SW480 (cell line): ENCODE measurements at places on chromosomes 1 and 21.

- DNase-seq: no peak
Observed at GRCh38 chr1:222644636-222644980, 26.7 kb downstream of the MIA3 start.

DNA sequence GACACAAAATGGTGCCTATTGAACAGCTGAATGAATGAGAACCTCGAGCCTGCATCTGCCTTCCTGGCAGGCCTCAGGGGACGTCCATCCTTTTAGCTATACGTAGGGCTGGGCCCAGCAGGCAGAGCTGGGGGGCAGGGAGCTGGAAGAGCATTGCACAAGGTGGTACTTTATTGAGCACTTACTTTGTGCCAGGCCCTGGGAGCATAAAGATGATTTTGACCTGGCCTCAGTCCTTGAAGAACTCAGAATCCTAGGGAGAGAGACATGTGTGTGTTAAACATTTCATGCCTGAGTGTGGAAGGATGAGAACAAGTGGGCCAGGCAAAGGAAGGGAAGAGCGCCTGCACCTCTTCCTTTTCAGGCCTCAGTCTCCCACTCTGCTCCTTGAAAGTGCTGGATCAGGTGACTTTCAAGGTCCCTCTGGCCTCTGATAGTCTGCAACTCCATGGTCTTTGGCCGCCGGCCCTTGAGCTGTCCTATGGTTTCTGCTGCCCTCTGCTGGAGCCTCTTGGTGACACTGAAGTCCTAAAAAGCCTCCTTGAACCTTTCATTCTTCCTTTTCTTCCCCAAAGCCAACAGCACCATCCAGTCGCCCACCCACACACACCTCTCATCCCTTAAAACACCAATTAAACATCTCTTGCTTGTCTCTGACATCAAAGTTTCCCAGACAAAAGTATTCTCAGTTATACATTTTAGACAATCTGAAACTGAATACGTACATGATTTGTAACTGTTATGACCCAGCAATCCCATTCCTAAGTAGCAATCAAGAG is 3.5 kb upstream of the PEAR1 start:
- DNase-seq: peak; percentile 62

- no peak for DNase-seq
Observed at GRCh38 chr1:171446386-171446785, 38.9 kb upstream of the PRRC2C start.

DNA sequence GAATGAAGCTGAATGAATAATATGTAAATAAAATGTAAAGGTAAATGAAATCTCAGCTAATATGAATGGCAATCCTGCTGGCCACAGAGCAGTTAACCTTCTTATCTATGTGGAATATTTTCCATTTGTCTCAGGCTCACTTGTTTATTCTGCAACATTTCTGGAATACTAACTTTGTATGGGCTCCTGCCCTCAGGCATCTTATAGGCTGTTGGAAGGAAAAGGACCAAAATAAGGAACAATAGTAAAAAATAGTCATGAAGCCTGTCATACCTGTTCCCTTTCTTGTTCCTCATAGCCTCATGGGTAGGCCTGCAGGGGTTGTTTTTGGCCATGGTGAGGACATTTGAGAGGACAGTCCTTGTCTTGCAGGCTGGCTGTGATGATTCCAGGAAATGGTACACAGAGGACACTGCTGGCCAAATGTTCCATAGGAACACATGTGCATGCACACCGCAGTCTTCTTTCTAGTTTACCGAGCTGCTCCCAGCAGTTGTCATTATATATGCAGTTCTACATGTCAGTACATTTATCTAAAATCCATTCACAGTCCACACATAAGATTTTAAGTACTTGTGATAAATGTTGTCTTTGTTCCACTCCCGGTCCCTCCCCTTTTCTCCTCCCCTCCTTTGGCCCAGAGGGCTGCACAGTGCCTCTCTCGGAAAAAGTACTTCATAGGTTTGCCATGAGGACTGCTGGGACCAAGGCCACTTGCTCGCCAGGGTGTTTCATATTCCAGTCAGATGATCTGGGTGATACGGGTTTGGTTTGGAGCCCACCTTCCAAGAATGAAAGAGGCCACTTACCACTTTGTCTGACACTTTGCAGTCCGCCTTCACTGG is 15.2 kb upstream of the KCNQ4 start:
- no peak for DNase-seq

GRCh38 chr1:78358165-78358564 is 132.6 kb upstream of the PTGFR start:
- no peak for DNase-seq

DNA sequence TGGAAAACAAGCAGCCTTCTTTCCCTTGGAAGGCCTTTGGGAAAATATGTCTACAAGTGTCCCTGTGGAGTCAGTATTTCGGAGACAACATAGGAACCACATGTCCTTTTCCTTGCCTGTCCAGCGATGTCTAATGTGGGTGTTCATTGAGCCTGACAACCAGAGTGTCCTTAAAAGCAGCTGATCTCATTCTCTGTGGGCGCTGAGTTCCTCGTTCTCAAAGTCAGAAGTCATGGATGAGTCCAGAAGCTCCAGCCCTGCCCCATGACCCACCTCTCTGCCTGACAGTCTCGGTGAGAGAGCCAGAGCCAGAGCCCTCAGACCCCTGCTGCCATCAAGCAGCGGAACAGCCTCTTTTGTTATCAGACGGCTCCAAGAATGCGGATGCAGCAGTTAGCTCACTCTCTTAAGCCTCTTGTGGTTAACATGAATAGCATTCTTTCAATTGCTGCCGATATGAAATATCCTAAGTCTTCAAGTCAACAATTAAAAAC is 329.2 kb downstream of the TGFB2 start:
- DNase-seq: peak; percentile 46
